Amniotic stem cell (primary cell): ENCODE measurements at places on chromosomes 7 and 10.

- DNase-seq, result no peak
Measured at GRCh38 chr7:39356172-39356925, 209.9 kb upstream of the YAE1 start.

- no peak for DNase-seq
Measured at GRCh38 chr10:6313111-6313895, 110.6 kb downstream of the PFKFB3 start.

DNA sequence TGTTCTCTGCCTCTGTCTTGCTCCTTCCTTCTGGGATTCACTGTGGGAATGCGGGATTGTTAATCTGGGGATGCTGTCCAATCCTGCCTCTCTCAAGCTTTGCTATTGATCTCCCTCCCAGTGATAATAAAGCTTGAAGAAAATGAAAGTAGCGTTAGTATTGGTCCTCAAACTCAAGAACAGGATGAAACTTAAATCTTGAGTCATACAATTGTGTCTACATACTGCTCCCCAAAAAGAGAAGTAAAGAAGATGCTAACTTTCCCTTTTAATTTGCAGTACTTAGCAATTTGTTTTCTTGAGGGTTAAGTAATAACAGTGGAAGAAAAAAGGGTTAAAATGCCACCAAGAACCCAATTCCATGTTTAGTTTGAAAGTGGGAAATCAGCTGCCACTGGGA lies 13.6 kb downstream of the CFTR start:
- no peak for DNase-seq

- DNase-seq, result no peak
Measured at GRCh38 chr7:42234736-42235135, 2.3 kb downstream of the GLI3 start.

DNA sequence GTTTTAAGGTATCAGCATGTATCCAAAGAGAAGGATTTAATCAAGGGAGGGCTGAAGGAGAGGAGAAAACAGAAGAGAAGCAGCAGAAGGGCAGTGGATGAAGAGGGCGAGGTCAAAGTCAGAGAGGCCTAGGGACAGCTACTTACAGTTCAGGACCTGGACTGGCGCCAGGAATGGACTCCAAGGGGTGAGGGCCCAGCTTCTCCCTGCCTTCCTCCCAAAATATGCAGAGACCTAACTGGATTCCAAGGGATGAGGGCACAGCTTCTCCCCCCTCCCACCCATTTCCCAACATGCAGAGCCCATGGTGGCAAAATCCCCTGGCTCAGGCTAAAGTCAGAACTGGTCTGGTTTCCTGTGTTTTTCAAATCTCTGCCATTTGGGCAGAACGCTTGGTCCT lies 3.4 kb upstream of the TCF7L2 start:
- DNase-seq, result no peak
